ENCODE measurements at places on chromosomes 12 and 14.

DNA sequence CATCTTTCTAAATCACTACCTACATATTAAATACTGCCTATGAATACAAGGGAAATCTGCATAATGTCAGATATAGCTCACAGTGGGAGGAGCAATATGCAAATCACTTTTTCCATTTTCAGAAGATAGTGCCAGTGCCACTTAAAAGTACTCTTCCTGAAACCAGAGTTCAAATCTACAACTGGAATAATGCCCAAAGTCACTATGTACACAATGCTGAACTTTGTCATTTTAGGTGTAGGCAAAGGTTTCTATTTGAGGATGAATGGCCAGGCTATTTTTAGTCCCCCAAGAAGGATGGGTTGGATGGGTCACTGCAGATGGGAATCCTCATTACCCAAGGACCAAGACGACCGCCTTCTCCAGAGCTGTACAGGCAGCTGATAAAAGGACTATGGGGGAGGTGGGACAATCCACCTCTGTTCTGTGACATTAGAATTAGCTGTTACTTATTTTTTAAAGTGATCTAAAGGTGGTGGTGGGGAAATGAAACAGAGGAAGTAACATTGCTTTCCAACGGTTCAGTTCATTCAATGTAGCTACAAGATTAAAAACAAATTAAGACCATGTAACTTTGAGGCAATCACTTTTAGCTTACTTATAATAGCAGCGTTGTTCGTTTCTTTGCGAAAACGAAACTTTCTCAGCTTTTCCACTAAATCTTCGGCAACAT, 5.6 kb downstream of the GMFB start:
- no peak for DNase-seq

GRCh38 chr14:54712465-54713200, 145.7 kb downstream of the SAMD4A start:
- no peak for DNase-seq

DNA sequence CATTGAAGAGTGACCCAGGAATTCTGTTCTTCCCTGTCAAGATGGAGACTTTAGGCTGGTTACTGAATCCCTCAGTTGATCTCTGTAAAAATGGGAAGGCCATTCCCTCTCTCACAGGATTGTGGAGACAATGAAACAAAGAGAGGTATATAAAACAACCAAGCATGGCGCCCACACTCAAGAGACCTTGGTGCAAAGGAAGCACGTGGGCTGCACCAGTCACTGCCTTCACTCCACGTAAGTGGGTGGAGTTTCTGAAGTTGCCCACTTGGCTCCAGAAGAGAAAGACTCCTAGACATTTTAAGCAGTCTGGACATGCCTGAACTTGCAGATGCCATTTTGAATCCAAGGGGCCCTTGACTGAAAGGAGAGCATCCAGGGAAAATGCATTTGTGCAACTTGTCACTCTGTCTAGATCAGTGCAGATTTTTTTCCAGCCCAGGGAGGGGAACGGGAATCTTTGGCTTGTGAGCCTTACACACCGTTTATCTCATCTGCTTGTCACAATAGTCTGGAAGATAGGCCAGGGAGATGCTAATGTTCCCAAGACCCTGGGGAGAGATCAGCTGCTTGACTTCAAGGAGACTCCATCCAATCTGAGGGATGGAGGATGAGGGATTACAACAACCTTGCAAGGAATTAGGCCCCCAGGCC, 96.9 kb upstream of the TBX3 start:
- DNase-seq, result no peak

- no peak for DNase-seq
Observed at GRCh38 chr12:125143491-125143890, 78.3 kb downstream of the AACS start.

DNA sequence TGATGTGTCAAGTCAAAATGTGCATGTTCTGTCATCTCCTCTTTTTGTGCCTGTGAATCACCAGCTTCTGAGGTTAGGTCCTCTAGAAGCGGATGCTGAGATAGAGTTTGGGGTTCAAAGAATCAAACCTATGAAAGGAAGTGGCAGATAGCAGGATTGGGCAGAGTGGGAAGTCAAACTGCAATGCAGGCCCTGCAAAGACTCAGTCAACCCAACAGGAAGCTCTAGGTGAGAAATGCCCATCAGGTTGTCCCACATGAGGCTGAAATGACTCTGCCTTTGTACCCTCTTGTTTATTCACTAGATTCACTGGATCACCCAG, 4.5 kb upstream of the MIA2 start:
- DNase-seq, result no peak

DNA sequence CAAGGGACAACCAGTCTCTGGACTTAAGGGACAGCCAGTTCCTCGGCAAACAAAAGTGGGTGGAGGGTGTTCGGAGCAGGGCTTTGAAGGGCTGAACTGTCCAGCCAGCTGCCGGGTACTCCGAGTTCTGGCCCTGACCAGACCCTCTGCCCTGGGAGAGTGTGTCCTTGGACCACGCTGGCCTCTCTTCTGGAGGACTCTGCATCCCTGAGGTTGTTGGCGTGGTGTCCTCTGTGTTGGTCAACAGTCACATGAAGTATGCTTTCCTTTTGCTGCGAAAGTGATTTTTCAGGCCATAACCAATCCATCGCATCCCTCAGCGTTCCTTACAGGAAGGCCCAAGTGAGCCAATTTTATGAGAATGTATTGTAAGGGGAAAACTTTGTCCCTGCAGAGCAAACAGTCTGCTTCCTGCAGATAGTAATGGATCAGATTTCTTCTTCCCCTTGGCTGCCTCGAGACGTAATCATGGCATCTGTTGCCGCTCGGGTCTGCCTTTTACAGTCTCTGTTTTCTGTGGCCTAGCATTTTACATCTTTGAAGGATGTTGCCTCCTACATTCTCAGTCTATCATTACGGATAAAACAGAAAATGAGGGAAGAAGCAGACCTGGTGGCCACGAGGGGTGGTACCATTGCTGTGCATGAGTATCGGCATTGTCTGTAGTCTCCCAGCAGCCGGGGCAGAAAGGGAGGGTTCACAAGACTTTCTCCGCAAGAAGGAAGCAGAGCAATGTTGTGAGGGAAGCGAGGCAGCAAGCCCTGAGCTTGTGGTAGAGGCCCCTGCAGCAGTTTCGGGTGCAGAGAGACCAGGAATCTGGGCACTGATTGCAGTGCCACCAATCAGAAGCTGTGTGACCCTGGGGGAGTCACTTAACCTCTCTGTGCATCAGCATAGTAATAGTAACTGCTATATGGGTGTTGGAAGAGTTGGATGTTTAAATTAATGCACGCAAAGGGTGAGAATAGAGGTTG, 47.4 kb downstream of the SMIM41 start:
- no peak for DNase-seq

GRCh38 chr12:38736821-38737220, 168.6 kb downstream of the CPNE8 start:
- DNase-seq, result no peak

All from HCT116 (cell line).